Activated CD4-positive, alpha-beta T cell treated with anti-CD3 and anti-CD28 coated beads, Interleukin-2, amount 50 U/mL, for 24 hours (primary cell): ENCODE measurements at places on chromosomes 12 and 14.

- DNase-seq = no peak
Observed at GRCh38 chr12:122518908-122519307, 7.8 kb downstream of the RSRC2 start.

DNA sequence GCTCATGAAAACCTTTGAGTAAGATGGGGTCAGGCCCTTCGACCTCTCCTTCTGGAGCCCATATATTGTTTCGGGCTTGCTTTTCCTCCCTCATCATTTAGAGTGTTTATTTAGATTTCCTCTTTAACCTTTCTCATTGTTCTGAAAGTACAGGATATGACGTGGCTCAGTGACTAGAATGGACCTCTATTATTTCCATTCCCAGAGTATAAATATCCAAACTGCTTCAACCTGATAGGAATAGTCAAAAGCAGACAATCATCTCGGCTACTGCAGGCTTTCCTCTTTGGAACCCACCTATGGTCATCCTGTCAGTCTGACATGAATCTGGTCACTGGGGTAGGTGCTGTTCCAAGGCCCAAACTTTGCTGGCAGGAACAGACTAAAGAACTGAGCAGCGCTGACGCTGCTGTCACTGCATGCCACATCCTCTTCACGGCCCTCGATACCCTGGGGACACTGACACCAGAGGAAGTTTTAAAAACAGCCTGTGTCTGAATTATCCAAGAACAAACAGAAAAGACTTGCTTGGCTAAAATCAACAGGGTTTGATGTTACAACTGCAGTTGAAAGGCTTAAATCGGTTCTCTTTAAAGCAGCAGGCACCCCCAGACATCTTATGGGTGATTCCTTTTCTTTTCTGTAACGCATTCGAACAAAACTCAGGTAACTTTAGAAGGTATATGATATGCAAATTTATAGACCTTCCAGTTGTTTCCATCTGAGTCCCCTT, 5.0 kb upstream of the DDX47 start:
- DNase-seq = no peak

DNA sequence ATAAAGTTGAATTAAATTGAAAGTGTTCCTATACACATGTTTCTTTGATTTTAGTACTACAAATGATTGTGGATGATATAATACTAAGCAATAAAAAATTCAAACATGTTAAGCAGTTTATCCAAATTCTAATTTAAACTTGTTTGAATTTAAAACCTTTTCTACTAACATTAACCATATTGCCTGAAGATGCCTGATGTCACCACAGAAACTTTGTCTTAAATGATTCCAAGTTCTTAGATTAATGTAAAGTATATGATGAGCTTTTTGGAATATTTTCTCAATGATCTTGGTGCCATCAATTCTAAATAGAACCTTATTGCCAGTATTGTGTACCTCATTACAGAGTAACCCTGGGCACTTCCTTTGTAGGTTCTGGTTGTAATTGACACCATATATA, 259.6 kb downstream of the NAV3 start:
- no peak for DNase-seq

DNA sequence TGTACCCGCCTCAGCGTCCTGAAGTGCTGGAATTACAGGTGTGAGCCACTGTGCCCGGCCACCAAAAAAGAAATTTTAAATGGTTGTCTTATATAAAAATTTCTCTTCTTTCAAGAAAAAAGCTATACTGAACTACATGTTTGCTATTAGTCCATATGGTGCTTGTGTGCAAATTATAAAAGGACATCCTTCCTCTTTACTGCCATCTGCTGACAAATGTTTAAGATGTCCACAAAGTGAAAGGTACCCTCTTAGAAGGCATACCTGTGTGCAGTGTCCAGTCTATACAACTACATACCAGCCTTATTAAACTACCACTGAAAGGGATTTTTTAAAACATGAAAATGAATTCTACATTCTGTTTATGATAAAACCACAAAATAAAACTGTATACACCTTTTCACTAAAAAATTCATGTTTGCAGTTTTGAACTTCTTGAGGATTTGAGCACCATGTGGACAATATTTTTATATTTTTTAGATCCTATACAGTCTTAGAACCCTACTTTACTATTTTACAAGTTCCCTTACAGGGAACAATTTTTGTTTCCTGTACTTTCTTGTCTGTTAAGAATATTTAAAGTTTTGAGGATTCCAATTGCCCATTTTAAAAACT, 32.8 kb upstream of the TOMM20L start:
- DNase-seq = no peak

GRCh38 chr12:89179983-89180382, 172.3 kb downstream of the DUSP6 start:
- DNase-seq = no peak

- no peak for DNase-seq
Observed at GRCh38 chr12:58922849-58923248, 2.5 kb upstream of the LRIG3 start.

DNA sequence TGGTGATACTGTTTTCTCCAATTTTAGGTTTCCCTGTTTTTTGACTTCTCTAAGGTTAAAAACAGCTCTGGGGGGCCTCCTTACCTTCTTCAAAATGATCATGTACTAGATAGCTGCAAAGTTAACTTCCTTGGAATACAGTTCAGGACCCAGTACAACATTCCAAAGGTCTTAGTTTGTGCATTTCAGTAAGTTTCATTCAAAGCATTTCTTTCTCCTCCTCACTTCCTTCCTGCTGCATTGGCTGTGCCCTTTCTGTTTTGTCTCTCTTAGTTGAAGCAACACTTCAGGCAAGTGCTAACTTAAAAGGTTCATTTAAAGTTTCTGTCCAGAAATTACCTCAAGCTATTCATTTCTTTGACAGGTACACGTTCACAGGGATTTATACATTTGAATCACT, 95.7 kb downstream of the SCN8A start:
- DNase-seq = no peak

GRCh38 chr12:65826353-65827171, 2.3 kb downstream of the HMGA2 start:
- no peak for DNase-seq

DNA sequence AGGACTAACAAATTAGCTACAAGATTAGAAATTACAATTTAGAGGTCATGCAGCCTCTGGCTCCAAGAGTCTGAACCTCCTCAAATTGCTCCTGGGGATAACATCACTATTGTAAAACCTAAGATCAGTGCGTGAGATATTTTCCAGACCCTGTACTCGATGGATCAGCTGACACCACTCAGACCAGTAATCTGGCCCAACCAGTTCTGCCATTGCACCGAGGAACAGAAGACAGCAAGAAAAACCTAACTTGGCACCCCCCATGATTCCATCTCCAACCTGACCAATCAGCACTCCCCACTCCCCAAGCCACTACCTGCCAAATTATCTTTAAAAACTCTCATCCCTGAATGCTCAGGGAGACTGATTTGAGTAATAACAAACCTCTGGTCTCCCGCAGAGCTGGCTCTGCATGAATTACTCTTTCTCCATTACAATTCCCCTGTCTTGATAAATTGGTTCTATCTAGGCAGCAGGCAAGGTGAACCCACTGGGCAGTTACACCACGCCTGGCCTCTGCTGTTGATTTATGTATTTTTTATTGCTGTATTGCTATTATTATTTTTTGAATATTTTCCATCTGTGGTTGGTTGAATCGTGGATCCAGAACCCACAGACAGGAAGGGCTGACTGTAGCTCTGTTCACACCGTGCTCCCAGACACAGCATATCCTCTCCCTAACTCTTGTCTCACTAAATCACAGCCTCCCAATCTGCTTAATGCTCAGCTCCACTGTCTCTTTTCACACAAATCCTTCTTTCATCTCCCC, 9.2 kb downstream of the HEBP1 start:
- no peak for DNase-seq

GRCh38 chr12:53048033-53048779, 1.7 kb upstream of the TNS2 start:
- DNase-seq = no peak

DNA sequence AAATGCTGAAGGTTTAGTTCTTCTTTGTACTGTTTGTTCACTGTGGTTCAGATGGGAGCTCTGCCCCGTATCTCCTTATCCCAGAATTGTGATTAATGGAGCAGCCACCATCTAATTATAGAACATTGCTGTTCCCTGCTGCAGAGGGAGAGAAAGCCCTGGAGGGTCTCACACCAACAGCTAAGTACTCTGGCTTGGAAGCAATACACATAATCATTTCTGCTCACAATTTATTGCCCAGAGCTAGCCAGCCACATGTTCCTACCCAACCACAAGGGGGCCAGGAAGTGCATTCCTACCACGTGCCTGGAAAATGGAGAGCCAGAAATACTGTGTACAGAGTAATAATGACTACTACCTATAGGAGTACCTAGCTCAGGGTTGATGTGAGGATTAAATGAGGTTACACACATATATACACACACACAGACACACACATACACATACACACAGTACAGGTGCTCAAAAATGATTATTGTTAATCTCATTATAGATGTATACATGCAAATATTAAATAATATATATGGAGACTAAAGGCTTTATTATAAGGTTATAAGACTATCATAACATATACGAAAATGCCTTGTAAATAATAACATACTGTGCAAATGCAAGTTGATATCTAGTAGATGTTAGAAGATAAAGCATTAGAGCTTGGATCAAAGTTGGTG, 22.3 kb downstream of the MSRB3 start:
- no peak for DNase-seq

DNA sequence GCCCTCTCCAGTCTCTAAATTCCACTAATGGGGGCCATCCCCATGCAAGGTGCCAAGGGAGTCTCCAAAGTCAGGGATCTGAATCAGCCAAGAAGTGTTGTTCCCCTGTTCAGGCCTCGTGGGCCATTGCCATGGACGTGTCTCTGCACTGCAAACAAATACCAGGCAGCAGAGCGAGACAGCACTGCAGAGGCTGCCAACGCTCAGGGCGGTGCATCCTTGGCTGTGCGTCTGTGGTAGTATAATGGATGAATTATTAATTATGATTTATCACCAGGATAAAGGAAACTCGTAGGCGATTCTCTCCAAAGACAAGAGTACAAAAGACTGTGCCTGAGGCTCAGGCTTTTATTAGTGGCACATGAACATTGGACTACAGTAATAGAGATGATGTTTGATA, 122.3 kb upstream of the NTF3 start:
- DNase-seq = no peak

DNA sequence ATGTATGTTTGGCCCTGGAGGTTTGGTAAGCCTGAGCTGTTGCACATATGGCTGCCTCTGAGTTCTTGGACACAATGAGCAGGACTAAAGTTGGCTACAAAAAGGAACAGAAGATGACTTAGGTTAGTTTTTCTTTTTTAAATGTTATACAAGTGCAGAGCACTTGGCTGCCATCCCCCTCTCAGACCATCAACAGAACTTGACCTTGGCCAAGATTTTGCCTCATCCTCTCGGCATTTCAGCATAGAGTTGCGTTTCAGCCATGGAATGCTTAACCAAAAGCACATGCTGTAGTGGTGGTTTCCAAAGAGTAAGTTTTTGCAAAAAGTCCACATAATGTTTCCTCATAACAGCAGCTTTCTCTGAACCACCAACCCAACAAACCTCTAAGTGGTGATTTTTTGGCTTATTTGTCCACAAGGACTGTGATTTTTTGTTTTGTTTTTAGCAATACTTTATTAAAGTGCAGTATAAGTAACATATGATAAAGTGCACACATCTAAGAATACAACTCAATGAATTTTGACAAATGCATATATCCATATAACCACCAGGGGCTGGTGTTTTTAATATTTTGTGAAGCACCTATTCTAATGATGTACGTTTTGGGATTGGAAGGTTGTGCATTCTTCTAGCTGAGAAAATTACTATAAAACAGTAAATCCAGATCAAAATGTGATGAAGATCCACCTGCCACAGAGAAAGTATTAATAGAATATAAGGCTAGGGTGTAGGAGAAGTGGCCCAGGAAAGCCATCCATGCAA, 12.1 kb upstream of the GALNT16 start:
- no peak for DNase-seq

DNA sequence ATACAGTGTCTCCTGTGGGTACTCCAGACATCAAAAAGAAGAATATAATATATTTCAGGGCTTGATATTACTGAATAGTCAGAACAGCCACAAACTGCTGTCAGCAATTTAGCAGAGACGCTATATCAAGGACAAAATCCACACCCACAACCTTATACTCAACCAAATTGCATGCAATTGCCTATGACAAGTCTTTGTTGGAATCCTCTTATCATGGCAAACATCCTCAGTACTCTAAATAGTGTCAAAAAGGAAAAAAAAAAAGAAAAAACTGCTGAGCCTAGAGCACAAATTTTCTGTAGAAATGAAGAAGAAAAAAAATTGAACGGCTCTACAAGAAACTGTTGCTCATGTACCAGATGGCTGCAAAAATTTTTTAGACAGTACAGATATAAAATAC, 485.7 kb downstream of the TMTC2 start:
- DNase-seq = no peak

GRCh38 chr14:56099081-56099797, 19.0 kb upstream of the PELI2 start:
- no peak for DNase-seq

DNA sequence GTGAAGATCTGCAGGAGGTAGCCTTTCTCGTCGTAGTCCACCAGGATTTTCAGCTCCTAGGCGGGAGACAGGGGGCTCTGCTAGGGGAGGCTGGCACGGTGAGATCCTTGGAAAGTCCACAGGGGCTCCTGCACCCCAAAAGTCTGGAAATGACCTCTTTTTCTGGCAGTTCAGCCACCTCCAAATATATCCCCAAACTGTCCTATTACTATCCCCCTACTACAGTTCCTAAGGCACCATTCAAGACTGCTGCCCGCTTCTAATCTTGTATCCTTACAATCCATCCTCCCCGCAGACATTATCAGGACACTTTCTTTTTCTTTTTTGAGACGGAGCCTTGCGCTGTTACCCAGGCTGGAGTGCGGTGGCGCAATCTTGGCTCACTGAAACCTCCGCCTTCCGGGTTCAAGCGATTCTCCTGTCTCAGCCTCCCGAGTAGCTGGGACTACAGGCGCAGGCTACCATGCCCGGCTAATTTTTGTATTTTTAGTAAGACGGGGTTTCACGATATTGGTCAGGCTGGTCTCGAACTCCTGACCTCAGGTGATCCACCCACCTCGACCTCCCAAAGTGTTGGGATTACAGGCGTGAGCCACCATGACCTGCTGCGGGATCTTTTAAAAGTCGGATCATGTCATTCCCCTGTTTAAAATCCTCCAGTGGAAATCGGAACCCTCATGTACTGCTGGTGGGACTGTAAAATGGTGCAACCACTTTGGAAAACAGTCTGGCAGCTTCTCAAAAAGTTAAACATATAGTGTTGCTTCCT, 18.5 kb downstream of the HPD start:
- DNase-seq = no peak

DNA sequence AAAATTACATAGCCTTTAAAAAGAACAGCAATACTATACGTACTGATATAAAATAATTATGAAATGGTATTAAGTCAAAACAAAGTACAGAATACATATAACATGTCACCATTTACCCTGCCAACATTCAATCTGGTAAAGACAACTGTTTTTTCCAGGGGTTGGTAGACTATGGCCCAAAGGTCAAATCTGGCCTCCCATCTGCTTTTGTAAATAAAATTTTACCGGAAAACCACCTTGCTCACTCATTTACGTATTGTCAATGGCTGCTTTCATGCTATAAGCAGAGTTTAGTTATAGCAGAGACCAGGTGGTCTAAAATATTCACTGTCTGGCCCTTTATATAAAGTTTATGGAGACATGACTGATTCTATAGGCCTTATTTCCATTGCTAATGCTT, 14.0 kb downstream of the CEP290 start:
- no peak for DNase-seq

GRCh38 chr14:37172024-37172869, at the start of gene SLC25A21:
Gene SLC25A21 (minus strand): TSS chr14:37172606.
- DNase-seq = no peak

- no peak for DNase-seq
Observed at GRCh38 chr12:6277982-6278438, 32.5 kb upstream of the PLEKHG6 start.
